ENCODE measurements at places on chromosomes 2 and 18.

- DNase-seq: no peak
Measured at GRCh38 chr18:13051950-13052349, 60.8 kb downstream of the CEP192 start.

GRCh38 chr18:48844271-48844670 is 106.5 kb downstream of the SMAD7 start:
- DNase-seq: no peak

GRCh38 chr18:24322584-24323136 is 75.0 kb downstream of the OSBPL1A start:
- DNase-seq: peak; percentile 69

DNA sequence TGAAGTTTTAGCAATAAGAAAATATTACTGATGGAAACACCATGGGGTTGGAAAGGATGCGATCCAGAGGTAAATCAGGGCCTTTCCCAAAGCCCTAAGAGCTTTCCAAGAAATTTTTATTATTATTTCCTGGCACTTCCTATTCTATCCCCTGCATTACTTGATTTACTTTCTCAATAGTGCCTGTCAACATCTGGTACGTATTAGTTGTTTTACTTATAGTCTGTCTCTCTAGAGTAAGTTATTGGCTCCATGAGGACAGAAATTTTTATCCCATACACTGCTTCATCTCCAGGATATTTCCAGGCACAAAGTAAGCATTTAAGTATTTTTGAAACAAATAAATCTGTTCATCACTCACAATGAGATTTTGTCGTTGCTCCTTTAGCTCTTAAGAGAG is 18.1 kb downstream of the PPP4R1 start:
- DNase-seq: peak; percentile 37

- DNase-seq: peak; percentile 53
Measured at GRCh38 chr2:86020984-86021383, 84.7 kb downstream of the POLR1A start.

DNA sequence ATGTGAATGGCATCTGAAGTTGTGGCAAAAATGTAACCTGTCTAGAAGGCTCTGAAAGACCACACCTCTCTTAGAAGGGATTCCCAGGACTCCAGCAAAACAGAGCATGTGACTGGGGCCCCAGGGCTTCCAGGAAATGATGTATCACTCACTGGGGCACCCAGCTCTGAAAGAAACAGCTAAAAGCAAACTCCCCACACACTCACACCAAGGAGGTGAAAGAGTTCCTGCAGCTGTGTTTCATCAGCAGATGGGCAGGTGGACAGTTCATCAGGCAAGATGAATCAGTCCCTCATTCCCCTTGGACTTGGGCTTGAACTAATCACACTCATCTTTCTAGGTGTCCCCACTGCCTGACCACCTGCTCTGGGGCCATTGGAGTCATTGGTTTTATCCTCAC is 76.2 kb downstream of the CCBE1 start:
- DNase-seq: no peak

DNA sequence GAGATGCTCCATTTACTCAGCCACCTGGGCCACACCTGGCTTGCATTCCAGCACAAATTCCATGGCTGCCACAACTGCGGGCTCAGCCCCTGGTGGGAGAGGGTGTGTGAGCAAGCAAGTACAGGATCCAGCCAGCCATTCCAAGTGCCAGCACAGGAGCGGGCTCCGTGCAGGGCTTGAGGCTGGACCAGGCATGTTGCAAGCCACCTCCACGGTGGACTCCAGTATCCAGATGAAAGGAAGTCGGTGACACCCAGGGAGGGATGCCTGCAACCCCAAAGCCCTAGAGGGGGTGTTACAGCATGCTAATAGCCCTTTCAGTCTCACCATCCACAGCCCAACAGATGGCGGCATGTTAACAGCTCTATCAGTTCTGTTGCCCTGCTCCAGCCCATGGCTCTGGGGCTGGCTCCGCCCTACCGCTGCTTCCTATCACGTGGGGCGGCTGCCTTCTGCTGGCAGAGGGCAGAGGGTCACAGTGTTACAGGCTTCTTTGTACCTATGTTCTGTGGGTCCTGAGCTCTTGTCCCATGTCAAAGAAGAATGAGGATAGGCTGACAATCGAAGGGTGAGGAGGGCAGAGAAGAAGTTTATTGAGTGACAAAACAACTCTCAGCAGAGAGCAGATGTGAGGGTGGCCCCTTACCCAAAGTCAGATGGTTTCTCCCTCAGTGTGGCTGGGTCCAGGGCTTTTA is 11.7 kb upstream of the GORASP2 start:
- no peak for DNase-seq

GRCh38 chr2:168962636-168963035 is 61.5 kb downstream of the G6PC2 start:
- no peak for DNase-seq

- no peak for DNase-seq
Measured at GRCh38 chr2:233480490-233481202, 85.9 kb downstream of the USP40 start.

DNA sequence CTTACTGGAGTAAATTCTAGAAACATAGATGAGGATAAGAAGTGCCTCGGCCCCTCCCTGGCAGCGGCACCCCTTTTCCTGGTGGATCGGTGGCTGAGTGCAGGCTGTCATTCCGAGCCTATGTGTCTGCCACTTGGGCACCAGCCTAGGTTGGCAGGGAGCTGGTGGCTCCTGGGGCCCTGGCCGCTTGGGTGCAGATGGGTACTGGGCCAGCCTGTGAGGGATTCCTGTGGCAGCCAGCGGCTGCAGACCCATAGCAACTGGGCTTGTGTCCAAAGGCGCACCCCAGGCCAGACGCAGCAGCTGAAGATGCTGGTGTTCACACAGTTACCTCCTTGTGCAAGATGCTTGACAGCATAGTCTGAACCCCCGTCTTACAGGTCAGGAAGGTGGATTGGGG is 2.8 kb downstream of the SNORC start:
- no peak for DNase-seq

DNA sequence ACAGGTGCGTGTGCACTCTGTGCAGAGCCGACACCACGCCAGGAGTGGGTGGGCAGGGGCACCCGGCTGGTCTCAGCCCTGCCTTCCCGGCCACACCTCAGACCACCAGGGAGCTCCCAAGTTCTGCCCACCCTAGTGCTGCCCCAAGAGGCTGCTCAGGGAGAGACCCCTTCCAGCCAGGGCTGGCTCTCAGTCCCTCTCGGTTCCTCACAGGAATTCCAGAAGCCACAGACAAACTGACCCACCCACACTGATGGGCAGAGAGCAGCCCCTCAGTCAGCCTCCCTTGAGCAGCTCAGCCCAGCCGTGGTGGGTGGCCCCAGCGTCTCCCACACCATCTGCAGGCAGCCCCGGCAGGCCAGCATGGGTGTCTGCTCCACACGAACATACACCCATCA is 33.8 kb downstream of the GPC1 start:
- no peak for DNase-seq

- DNase-seq: no peak
Measured at GRCh38 chr18:79926306-79926705, 25.1 kb downstream of the SLC66A2 start.

DNA sequence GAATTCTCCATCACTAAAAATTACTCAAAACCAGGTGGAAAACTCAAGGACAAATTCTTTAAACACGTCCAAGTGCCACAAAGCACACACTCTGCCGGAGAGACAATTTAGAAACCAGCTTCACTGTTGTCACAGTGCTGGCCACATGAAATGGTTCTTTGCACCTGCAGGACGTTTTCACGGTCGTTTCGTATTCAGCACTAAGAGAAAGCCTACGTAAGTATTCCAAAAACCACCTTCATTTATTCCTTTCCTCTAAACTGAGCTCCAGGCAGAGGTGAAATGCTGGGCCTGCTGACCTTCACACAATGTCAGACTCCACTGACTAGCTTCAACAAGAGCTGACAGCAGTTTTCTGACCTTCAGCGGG is 680 bp downstream of the ATP5F1A start:
- DNase-seq: no peak

- no peak for DNase-seq
Measured at GRCh38 chr2:122799391-122799790, 1043.9 kb downstream of the TSN start.

- no peak for DNase-seq
Measured at GRCh38 chr2:107775791-107776190, 50.9 kb upstream of the RGPD4 start.

- no peak for DNase-seq
Measured at GRCh38 chr2:222025881-222026271, 272.9 kb downstream of the PAX3 start.

DNA sequence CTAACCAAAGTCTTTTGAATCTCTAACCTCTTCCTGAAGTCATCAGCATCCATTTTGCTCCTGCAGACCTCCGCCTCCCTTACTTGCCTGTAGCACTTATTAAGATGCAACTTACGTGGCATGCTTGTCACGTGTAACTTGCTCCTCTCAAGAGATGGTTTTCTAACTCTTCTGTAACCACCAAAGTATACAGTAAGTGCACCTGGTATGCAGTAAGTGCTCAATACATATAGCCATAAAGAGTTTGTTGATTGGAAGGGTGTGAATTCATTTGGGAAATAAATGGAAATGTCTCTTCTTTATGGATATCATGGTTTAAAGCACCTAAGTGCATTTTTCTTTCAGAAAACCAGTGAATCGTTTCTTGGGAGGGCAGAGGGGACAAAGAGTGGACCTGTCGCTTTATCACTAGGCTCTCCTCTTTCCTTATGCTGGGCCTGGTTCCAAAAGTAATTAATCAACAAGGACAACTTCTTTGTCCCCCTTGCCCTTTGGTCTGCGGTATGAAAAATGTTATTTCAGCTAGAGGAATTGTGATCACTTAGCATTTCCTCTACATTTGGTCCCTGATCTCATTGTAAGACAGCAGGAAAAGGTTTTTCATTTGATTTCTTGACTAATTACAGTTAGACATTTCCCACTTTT is 370.0 kb upstream of the SPRED2 start:
- no peak for DNase-seq

- no peak for DNase-seq
Measured at GRCh38 chr2:241904011-241904718, 34.6 kb downstream of the RTP5 start.

- peak; percentile 90 for DNase-seq
Measured at GRCh38 chr2:215797676-215798075, 215.7 kb downstream of the MREG start.

DNA sequence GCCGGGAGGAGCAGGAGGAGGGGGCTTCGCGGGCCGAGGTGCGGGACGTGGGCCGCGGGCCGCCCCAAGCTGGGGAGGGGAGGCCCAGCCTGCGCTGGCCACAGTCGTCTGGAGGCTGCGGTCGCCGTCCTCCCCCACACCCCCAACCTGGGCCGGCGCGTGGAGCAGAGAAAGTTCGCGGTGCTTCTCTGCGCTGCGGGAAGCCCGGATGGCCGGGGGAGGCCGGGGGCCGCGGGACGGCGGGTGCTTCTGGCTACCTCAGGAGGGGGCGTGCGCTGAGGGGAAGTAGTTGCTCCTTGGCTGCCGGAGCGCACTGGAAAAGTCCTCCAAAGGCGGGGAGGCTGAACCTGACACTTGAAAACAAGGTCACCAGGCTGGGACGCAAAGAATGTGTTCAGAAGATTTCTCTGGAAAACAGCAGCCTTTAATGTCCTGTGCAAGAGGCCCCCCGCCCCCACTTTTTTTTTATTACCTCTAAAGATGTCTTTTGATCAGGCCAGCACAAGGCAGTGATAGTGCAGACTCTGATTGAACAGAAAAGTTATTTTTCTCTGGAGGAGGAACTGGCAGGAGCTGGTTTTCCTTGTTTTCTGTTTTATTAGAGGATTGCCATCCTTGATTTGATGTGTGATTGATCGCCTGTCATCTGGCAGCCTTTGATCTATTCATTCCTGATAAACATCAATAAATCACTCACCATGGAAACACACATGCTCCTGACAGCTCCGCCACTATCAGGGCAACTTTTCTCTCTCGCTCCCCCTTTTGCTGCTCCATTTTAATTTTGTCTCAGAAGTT is 1.6 kb downstream of the TSHZ1 start:
- DNase-seq: no peak

- no peak for DNase-seq
Measured at GRCh38 chr2:234099266-234099665, 48.8 kb downstream of the SPP2 start.

- no peak for DNase-seq
Measured at GRCh38 chr2:60290509-60290908, 262.9 kb downstream of the BCL11A start.

- peak; percentile 39 for DNase-seq
Measured at GRCh38 chr2:152730591-152731333, 12.3 kb downstream of the ARL6IP6 start.

DNA sequence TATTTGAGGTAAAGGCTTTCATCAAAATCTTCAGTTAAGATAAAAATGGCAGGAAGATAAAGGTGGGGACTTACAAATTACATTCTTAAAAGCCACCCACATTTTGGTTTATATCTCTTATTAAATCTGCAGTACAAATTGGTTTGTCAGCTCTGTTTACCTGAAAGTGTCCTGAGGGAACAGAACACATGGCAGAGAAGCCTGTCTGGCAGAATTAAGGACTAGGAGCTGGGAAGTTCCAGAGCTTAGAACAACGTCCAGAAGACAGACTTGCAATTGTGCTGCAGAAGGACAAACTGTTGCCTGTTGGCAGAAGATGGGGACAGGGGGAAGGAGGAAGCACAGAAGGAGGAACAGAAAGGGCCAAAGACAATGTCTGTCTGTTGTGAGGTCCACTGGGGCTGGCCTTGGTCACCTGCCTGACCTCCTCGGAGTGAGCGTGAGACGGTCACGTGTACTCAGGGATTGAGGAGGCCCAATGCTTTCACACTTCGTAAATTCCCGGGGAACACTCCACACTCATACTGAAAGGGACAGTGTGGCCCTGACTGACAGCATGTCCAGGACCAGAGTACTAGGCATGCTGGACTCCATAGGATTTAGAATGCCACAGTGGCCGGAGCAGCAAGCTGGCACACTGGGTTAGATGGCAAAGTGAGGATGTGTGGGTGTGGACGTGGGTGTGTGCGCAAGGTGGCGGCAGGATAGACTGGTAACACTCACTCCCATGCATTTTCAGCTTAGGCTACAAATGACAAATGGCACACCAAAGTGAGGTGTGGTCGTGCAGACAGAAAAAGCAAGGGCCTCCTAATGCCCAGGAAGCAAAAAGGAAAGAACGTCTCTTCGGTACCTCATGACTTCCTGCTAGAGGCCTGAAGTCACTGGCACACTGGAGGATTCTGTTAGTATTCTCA is 210.9 kb upstream of the REV1 start:
- DNase-seq: no peak

- DNase-seq: no peak
Measured at GRCh38 chr2:86243950-86244733, 44.9 kb downstream of the MRPL35 start.

- DNase-seq: peak; percentile 37
Measured at GRCh38 chr2:213234641-213235040, 49.6 kb upstream of the SPAG16 start.

- DNase-seq: no peak
Measured at GRCh38 chr2:115314119-115314518, 871.7 kb downstream of the DPP10 start.

GRCh38 chr2:61465045-61465444 is 5.8 kb downstream of the USP34 start:
- no peak for DNase-seq

DNA sequence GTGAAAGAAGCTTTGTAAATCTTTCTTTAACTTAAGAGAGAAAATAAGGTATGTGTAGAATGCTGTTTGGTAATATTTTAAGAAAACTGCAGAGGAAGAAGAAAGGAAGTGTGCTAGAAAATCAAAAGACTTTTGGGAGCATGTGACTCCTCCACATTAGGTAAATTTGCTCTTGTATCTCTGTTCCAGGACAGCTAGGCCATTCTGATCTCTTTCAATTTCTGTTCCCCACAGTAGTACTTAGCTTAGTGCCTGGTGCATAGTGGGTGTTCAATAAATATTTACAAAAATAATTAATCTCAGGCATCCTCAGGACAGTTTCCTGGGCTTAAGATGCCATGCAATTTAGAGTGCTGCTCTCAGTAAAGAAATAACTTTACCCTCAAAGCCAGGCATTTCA is 105.0 kb downstream of the GPD2 start:
- DNase-seq: no peak
